ENCODE measurements at places on chromosomes 5 and 9. TPM values are rescaled to one million over a fixed set of nuclear protein-coding genes. Genes with fewer than 3 reads are reported as not detected.
A peak's percentile ranks its signal among the peaks of the same experiment; 100 is the strongest.

The LCN9 gene
- polyA plus RNA-seq: not detected

The TMEM215 gene
- polyA plus RNA-seq: 0.23 TPM

The TMEM203 gene
- 45.7 TPM for polyA plus RNA-seq

The SOHLH1 gene
- not detected for polyA plus RNA-seq

The C9orf57 gene
- polyA plus RNA-seq: not detected

The DND1 gene
- 0.10 TPM for polyA plus RNA-seq

The PCYOX1L gene
- 17.8 TPM for polyA plus RNA-seq

The SWI5 gene
- 31.9 TPM for polyA plus RNA-seq

The SPATA31E1 gene
- not detected for polyA plus RNA-seq

The PAIP2 gene
- 195 TPM for polyA plus RNA-seq

The C9orf43 gene
- 0.34 TPM for polyA plus RNA-seq

The HMCN2 gene
- 0.86 TPM for polyA plus RNA-seq

GRCh38 chr5:6550628-6551027, 82.2 kb downstream of the NSUN2 start:
- DNase-seq: no peak

DNA sequence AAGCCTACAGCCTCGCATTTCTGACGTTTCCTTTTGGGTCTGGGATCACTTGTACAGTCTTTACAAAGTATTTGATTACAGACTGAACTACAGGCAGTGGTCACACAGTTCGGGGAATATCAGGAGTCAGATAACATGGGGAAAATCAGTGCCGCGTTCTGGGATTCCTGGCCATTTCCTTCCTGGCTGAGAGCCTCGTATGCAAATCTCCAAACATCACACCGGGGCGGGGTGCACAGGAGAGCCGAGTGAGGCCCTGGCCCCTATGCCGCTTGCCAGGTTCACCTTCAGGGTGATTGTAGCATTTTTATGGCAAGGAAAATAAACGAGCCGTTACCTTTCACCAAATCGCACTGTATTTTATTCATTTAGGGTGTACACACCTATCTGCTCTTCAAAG, 29.6 kb upstream of the SLC9A3 start:
- DNase-seq: no peak

- no peak for DNase-seq
Measured at GRCh38 chr5:994821-995220, 13.8 kb upstream of the NKD2 start.

GRCh38 chr5:54956922-54957321, 28.5 kb downstream of the ESM1 start:
- no peak for DNase-seq

DNA sequence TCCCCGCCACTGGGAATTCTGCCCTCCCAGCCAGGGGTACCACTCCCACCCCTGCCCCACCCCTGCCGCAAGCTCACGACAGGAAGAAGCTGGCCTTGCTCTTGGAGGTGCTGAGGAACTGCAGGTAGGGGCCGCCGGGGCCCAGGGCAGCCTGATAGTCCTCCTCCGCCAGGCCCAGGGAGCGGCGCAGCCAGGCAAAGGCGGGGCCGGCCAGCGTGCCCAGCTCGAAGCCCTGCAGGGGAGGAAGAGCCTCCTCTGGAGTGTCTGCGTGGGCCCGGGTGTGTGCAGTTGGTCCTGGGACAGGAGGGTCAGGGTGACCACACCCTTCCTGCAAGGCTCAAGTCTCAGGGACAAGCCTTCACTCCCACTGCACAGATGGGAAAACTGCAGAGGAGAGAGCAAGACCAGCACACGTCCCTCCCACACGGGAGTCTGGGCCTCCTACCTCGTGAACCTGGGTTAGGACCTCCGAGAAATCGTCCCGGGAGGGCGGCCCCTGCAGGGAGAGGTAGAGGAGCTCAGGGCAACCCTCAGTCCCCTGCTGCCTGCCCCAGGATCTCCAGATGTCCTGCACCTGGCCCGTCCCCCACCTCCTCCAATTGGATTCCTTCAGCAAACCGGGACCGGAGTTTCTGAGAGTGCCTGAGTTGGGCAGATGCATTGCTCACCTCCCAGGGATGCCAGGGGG, 2.4 kb downstream of the PIP5KL1 start:
- DNase-seq: no peak

DNA sequence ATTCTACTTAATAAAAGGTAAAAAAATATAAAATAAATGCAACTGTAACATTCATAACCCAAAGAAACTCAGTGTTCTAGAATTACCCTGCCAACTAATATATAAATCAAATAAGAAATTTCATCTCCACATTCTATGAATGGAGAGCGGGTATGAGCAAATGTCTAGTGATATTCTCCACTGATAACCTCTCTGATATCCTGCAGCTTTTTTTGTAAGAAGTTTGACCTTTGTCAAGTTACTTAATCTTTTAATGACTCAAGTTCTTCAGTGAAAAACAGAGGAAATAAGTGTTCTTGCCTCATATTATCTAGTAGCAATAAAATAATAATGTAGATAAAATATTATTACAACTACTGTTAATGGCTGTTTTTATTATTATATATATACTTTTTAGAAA, 1275.6 kb upstream of the CDH9 start:
- no peak for DNase-seq

DNA sequence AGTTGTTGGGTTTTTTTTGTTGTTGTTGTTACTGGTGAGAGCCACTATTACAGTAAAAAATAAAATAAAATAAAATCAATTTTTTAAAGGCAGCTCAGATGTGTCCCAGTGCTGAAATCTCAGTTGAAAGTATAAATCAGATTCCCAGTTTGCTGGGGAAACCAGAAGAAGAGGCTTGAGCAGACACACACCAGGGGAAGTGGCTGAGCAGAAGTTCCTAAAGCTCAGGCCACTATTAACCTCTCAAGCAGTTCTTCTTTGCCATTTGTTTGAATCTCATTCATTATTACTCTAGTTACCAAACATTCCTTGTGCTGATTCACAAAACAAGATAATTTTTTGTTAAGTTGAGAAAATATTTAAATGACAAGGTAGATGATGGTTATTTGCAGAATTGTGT, 70.9 kb upstream of the ZSWIM6 start:
- DNase-seq: no peak

- no peak for DNase-seq
Measured at GRCh38 chr9:128415281-128415680, 5.4 kb upstream of the CERCAM start.

GRCh38 chr5:1412621-1413020, 32.6 kb downstream of the SLC6A3 start:
- no peak for DNase-seq

GRCh38 chr5:43728581-43728980, 125.6 kb downstream of the NNT start:
- DNase-seq: no peak

GRCh38 chr9:34994260-34994899, 4.8 kb downstream of the DNAJB5 start:
- no peak for DNase-seq

- DNase-seq: no peak
Measured at GRCh38 chr9:125763394-125763801, 16.2 kb downstream of the PBX3 start.

DNA sequence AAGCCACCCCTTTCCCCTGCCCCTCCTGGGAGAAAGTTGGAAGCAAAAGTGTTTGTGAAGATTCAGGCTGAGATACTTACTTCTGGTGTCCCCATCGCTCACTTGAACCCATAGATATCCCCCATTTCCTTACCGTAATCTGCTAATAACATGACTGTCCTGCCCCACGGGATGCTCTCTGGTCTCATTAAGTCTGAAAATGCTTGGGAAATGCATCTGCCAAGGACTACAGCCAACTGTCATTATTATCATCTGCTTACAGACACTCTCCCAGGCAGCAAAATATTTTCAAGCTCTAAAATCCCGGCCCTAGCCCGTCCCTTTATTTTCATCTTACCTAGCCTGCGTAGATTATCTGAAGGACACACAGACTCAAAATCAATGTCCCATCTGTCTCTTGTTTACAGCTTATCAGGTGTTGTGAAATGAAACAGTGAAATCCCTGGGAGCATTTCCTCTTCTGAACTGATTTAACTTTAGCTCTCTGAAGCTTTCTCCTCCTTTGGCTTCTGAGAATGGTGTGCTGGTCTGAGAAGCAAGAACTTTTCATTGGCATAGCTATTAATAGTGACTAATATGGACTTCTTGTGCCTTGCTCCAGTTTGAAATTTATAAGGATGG, 126.9 kb upstream of the OSMR start:
- no peak for DNase-seq

- DNase-seq: no peak
Measured at GRCh38 chr5:103366918-103367549, 108.5 kb downstream of the MACIR start.

DNA sequence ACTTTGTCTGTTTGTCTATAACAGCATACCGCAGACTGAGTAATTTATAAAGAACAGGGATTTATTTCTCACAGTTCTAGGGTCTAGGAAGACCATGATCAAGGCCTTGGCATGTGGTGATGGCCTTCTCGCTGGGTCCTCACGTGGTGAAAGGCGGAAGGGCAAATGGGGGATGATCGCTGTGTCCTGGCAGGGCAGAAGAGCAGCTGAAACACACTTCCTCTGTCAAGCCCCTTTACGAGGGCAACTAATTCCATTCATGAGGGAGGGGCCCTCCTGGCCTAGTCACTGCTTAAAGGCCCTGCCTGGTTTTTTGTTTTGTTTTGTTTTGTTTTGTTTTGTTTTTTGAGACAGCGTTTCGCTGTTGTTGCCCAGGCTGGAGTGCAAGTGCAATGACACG, 41.9 kb upstream of the UBTD2 start:
- no peak for DNase-seq

- no peak for DNase-seq
Measured at GRCh38 chr5:128800377-128800776, 164.9 kb upstream of the SLC27A6 start.

DNA sequence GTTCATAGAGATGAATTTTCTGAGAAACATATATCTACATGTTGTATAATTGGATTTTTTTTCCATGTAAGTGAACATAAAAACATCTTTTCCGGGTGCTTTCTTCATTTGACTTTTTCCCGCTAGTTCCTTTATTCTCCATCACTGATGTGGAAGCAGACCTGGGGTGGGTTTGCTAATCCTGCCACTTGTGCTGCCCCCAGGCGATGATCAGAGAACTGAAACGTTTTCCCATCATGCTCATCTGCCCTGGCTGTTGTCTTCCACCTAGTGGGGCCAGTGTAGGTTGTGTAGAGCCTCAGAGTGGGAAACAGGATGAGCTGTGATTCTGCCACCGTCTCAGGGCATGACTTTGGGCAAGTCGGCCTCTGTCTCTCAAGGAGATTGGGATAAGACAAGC, 34.2 kb upstream of the TGFBR1 start:
- DNase-seq: no peak

- no peak for DNase-seq
Measured at GRCh38 chr5:1934801-1935429, 52.2 kb upstream of the IRX4 start.

- no peak for DNase-seq
Measured at GRCh38 chr9:77221431-77221830, 44.1 kb downstream of the VPS13A start.

DNA sequence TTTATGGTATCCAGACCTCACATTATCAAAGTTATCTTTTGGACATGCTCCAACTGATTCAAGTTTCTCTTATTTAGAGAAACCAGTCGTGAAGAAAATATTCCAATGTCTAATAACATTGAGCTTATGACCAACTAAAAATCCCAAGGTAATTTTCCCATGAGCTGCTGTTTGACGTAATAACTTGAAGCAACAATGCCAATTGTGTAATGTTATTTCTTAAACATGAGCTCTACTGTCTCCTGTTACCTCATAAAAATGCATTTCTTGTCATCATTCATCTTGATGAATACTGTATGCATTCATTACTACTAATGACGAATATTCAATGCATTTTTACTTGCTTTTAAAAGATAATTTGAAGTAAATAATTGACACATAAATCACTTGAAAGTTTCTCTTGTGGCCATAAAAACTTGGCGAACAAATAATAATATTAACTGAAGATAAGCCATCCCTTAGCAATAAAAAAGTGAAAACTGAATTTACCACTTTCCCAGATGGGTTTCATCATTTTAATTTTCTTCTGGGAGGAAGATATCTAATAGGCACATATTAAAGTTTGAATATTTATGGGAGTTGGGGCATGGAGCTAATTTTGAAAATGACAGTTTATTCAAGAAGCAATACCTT, 424 bp upstream of the MARCOL start:
- no peak for DNase-seq

- peak; percentile 66 for DNase-seq
Measured at GRCh38 chr9:88076286-88077070, 61.8 kb downstream of the SPATA31C2 start.

GRCh38 chr9:34690983-34691935, at the start of gene CCL19:
CCL19 (minus strand) TSS chr9:34691276; CDS start chr9:34691139, 137 bp downstream.
- DNase-seq: no peak

DNA sequence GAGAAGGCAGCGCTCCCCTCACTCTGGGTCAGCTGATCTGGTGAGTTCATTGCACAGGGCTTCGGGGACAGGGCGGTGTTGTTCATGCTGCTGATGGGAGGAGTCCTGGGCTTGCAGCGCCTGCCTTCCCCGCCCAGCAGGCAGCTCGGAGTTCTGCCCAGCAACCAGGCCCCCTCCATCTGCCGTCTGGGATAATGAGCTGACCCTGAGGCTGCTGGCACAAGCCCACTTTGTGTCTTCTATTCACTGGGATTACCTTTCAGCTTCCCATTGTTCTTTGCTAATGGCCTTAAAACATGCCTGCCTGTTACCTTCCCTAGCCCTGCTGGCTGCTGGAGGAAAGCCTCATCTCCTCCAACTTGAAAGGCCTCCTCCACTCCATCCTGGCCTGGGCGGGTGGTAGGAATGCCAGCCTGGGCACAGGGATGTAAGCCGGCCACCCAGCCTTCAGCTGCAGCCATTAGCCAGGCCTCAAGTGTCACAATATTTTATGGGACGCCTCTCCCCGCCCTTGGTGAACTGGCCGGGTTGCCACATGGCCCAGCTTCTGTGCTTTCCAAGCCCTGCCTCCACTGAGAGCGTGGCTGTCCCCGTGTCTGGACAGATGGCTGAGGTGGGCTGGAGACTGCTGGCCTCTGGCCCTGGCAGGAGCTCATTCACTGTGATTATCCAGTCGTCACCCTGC, 70.4 kb downstream of the GADD45G start:
- no peak for DNase-seq

DNA sequence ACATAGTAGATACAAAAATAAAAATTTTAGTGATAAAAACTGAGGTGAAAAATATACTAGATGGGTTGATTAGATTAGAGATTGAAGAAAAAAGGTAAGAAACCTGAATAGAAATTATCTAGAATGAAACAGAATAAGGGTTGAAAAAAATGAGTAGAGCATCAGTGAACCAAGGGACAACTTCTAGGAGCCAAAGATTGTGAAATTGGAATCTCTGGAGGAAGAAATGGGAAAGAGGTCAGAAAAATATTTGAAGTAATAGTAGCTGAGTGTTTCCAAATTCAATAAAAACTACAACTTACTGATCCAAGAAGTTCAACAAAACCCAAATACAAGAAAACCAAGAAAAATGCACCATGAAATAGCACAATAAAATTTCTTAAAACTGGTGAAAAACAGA, 116.6 kb upstream of the STARD4 start:
- DNase-seq: no peak

All from left renal pelvis (tissue), 4 donors.